ENCODE measurements at places on chromosomes 7 and 10. TPM values are rescaled to one million over a fixed set of nuclear protein-coding genes. Genes with fewer than 3 reads are reported as not detected.

Gene TAS2R3
- polyA plus RNA-seq: 0.66 TPM

Gene AZGP1
- 1.2 TPM for polyA plus RNA-seq

Gene ARL3
- polyA plus RNA-seq: 12.5 TPM

Gene NPSR1
- polyA plus RNA-seq: 0.14 TPM

Gene COBL
- 145 TPM for polyA plus RNA-seq

Gene CPA1
- 6.4 TPM for polyA plus RNA-seq

Gene CCDC6
- polyA plus RNA-seq: 19.2 TPM

Gene DDX50
- polyA plus RNA-seq: 46.1 TPM

Gene TFEC
- 1.6 TPM for polyA plus RNA-seq

Gene PNLIPRP2
- polyA plus RNA-seq: not detected

Gene ELFN1
- polyA plus RNA-seq: 6.7 TPM

Gene LAMB1
- 451 TPM for polyA plus RNA-seq

Gene MUC12
- polyA plus RNA-seq: 0.27 TPM

Gene SPAG6
- 6.5 TPM for polyA plus RNA-seq

Gene PDZD7
- 1.3 TPM for polyA plus RNA-seq

Gene HOXA5
- 7.0 TPM for polyA plus RNA-seq

Gene DIP2C
- 37.7 TPM for polyA plus RNA-seq

Gene CPXM2
- 0.97 TPM for polyA plus RNA-seq

Gene LIPN
- not detected for polyA plus RNA-seq

Gene CFAP46
- polyA plus RNA-seq: 0.12 TPM

Gene CPN1
- not detected for polyA plus RNA-seq

Gene RBAK
- 9.6 TPM for polyA plus RNA-seq

Gene KIF11
- polyA plus RNA-seq: 11.5 TPM

Gene NSUN6
- polyA plus RNA-seq: 17.8 TPM

Gene C7orf57
- not detected for polyA plus RNA-seq

All from hindlimb muscle (tissue), 1 donor.